ENCODE measurements at places on chromosomes 2 and 18. TPM values are rescaled to one million over a fixed set of nuclear protein-coding genes. Genes with fewer than 3 reads are reported as not detected.

ATIC gene
- polyA plus RNA-seq, result 150 TPM

CASP10 gene
- polyA plus RNA-seq, result 7.9 TPM

TWSG1 gene
- polyA plus RNA-seq, result 65.4 TPM

- no peak for DNase-seq
These were observed 61.1 kb upstream of the ACYP2 start for GRCh38 chr2:54054271-54054670.

GRCh38 chr2:96115631-96116423 is 544 bp downstream of the ADRA2B start:
- no peak for DNase-seq
